NCI-H1417 (cell line): ENCODE measurements at places on chromosomes 5 and 9.

- peak; percentile 13 for DNase-seq
Measured at GRCh38 chr9:35954942-35955546, 2.9 kb downstream of the OR2S2 start.

DNA sequence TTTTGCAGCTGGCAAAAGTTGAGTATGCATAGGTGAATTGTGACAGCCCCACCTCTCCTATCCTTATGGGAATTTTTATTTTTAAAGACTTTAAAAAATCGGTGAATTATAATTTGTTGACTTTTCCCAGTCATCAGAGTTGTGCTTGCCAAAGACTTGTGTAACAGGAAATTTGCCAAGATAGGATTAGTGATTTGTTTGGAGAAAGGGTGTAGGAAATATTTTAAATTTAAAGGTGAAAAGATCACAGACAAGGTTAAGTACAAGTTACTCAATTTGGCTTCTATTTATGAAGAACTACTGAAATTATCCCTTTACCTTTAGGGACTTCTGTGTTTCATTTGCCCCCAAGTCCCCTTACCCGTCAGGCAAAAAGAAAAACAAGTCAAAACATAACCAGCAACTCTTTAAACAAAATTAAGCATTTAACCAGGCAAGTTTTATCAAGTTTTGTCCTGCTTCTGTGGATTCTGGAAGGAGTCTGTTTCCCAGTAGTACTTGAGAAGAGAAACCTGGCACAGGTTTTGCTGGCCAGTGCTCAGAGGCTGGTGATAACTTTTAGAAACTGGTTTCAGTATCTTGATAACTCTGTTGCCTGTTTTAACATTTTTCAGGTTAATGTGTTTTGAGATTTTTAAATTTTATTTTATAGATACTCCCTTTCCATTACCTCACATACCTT lies 285.4 kb downstream of the MAST4 start:
- no peak for DNase-seq

DNA sequence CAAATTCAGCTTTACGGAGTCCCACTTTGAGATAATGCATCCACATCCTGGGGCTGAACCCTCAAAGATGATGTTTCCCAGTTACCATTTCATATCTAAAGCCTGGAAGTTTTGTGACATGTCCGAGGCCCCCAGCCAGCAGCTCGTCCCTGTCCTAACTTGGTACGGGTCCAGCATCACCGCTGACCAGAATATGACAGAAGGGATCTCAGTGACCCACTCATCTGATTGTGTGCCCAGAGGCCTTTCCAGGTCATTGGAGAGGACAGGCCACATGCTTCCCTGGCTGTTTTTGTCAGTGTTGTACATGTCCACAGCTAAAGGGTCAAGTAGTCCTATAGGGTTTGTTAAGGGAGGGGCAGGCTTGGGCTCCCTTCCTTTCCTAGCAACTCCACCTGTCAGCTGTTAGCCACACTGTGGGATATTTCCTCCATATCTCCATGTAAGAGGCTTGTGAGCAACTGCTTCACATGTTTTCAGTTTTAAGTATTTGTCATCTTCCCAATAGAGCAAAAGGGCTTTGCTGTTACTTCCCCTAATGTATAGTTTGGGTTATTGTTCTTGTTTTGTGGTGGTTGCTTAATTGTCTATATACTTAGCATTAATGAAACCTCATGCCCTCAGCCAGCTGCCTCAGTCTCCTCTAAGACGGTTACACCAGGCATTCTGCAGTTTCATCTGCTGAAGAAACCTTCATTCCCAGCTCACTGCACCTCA lies 33.4 kb downstream of the SECISBP2 start:
- DNase-seq, result no peak

DNA sequence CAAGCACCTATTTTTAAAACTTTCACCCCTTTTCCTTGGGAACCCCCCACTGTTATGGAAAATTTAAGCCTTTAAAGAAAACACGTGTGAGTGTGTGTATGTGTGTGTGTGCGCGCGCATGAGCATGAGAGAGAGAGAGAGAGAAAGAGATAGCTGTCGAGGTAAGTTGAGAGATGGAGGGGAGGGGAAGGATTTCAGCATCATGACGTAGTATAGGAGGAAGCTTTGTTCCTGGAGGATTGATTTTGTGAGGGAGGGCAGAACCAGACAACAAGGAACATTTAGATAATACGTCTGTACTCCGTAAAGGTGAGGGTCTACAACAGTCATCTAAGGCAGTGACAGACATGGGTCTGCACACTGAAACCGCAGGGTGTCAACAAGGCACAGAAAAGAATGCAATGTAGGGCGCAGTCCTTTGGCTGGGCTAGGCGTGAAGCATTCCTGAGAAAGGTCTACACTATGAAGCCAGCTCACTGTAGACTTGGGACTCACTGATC lies 227.7 kb downstream of the SMARCA2 start:
- peak; percentile 84 for DNase-seq

DNA sequence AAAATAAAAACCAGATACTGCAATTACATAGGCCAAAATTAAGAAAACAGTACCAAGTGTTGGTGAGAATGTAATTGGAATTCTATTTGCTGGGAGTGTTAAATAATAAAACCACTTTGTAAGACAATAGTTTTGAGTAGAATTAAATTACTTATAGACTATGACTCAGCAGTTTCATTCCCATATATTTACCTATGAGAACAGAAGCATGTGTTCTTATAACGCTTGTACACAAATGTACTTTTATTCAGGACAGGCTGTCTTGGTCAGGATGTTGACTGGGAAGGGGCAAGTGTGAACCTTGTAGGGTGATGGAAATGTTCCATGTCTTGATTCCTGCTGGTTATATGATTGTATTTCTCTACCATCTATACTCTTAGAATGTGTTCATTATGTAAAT lies 56.3 kb downstream of the ERBIN start:
- DNase-seq, result no peak

- no peak for DNase-seq
Measured at GRCh38 chr5:1952021-1952420, 69.3 kb upstream of the IRX4 start.

DNA sequence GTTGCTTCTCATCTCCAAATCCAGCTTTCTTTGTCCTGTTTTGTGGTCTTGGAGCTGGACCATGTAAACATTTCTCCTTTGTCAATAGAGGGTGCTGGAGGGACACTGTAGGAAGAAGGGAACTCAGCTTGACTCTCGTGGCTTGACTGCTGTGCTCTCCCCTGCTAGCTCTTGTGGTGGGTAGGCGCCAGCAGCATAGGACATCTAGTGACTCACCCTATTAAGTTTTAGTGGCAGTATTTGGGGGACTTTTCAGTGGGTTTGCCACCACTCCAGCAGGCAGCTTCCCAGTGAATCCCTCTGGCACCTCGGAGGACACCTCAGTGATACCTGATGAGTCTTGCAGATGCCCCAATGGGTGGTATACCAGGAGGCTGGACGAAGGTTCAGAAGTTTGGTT lies 97.8 kb downstream of the TSSK1B start:
- DNase-seq, result peak; percentile 52

GRCh38 chr5:1793301-1793740 lies 6.3 kb downstream of the MRPL36 start:
- no peak for DNase-seq

DNA sequence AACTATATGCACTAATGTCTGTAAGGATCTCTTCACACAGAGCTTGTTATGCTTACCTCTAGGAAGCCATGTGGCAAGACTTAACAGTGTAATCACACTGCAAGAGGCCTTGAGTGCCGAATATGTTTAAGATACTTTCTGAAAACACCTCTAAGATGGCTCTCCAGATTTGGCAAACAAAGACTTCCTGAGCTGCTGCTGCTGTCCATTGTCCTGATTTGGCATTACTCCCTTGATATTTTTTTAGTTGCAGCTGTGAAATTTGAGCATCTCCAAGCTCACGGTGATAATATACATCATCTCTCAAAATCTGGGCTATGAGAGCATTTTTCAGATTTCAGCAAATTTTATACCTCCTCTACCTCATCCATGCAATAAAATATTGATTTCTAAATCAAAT lies 384.5 kb upstream of the CDH6 start:
- DNase-seq, result no peak

- no peak for DNase-seq
Measured at GRCh38 chr5:6847870-6848269, 134.6 kb downstream of the TENT4A start.

DNA sequence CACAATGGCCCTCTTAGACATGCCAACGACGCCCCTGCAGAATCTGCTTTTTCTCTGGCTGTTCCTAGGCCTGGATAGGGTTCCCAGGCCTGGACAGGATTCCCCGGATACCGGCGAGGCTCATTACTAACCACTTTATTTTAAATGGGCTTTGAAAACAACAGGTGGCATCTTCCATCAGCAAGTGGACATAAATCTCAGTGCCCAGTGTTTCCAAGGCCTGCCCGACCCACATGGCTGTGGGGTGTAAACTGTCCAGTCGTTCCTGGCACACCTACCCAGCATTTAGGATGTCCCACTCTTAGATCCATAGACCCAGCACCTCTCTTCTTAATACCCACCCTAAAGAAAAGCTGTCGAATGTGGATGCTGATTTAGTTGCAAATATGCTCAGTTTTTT lies 896 bp downstream of the CMBL start:
- peak; percentile 88 for DNase-seq

GRCh38 chr9:127129073-127129717 lies 6.8 kb upstream of the ANGPTL2 start:
- DNase-seq, result no peak

- no peak for DNase-seq
Measured at GRCh38 chr5:72075461-72075860, 31.8 kb upstream of the MAP1B start.

DNA sequence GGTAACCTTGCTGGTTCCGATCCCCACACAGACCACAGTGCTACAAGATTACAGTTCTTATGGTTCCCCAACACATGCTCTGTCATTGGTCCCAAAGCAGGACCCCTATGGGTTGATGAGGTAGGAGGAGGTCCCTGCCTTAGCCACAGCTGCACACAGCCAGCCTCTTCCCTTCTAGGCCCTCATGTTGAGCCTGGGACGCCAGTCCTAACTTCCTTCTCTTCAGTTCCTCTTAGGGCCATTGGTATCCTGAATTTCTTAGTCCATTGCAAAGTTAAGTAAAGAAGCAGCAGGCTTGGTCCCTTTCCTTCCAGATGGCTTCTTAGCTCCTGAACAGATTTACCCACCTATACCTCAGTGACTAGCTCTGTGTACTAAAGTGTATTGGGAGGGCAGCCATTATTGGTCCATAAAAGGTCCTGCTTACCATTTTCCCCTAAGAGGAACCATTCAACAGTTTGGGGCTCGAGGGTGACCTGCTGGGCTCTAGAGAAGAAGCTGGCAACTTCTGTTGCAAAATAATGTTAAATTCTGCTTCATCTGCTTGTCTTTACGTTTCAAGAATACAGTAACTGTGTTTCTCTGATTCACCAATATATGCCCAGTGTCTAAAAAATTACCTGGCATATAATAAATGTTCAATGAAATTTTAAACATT lies 50.2 kb downstream of the PDCD1LG2 start:
- no peak for DNase-seq

GRCh38 chr9:17802249-17802857 lies 223.5 kb downstream of the SH3GL2 start:
- DNase-seq, result peak; percentile 28

- no peak for DNase-seq
Measured at GRCh38 chr5:166979307-166979895, 1312.0 kb upstream of the WWC1 start.

DNA sequence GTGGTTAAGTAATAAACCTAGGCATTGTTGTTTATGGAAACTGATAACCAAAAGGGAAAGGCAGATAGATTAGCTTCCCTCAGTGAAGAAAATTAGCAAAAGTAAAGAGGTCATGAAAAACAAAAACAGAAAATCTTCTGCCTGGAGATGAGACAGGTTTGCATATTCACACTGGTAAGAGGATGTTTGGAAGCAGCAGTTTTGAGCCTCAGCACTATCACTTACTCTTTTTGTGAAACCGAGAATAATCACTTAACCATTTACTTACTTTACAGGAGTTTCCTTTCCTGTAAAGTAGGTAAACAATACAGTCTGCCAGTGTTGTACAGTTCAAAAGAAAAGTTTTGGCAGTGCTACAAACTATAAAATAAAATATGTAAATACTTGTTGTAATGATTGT lies 35.5 kb upstream of the EMB start:
- DNase-seq, result no peak

DNA sequence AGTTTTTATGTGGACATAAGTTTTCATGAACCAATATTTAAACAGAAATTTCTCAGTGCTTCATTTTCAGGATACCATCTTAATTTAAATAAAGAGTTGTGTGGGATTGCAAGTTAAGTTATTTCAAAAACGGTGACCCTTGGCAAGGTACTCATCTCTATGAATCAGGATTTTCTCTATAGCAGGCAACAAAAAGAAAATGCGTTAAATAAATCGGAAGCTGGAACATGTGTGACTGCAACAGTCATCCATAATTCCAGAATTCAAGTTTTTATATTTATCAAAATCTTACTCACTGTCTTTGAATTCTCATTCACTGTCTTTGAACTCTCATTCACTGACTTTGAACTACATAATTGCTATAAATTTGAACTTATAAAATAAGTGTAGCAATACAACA lies 5.8 kb upstream of the RECK start:
- no peak for DNase-seq

DNA sequence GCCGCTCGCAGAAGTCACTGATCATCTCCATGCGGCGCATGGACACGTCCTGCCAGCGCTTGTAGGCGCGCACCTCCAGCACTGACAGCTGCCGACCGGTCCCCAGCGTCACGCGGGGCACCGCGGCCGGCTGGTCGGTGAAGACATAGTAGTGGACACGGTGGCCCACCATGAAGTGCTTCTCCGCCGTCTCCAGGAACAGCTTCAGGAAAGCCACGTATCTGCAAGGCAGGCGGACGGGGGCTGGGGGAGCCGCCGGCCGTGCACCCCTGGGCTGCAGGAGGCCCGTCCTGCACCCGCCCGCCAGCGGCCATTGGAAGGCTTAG lies 18.9 kb downstream of the ABO start:
- no peak for DNase-seq

GRCh38 chr9:21853414-21853813 lies 51.0 kb downstream of the MTAP start:
- no peak for DNase-seq

GRCh38 chr5:79305706-79306105 lies 69.8 kb downstream of the JMY start:
- DNase-seq, result no peak

- no peak for DNase-seq
Measured at GRCh38 chr5:159163027-159163700, 46.2 kb downstream of the RNF145 start.

DNA sequence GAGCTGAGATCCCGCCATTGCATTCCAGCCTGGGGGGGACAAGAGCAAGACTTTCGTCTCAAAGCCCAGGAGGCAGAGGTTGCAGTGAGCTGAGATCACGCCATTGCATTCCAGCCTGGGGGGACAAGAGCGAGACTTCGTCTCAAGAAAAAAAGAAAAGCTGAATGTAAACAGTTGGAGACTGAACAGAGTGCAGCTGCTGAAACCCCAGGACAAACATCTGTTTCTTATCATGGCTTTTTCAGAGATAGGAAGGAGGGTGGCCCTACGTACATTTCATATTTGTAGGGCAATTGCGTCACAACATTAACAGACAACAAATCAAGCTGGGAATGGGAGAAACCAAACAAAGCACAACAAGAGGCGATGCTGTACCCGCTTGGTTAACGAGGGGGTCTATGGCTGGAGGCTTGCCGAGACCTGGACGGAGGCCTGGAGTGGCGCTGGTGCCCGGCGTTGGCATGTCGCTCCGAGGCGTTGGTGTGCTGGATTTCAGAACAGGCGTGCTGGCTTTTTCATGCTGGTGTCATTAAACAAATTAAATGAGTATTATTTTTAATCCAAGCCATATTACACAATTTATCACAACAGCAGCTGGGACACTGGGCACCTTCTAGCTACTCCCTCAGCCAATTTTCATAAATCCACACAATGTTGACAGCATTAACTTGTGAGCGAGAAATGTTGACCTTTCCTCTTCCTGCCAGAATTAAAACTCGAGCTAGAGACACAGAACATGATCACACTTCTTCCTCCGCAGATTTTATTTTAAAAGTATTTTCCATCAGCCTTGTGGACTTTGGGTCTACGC lies 76.1 kb downstream of the TLE1 start:
- DNase-seq, result no peak
